ENCODE measurements at places on chromosomes 5 and 9.

DNA sequence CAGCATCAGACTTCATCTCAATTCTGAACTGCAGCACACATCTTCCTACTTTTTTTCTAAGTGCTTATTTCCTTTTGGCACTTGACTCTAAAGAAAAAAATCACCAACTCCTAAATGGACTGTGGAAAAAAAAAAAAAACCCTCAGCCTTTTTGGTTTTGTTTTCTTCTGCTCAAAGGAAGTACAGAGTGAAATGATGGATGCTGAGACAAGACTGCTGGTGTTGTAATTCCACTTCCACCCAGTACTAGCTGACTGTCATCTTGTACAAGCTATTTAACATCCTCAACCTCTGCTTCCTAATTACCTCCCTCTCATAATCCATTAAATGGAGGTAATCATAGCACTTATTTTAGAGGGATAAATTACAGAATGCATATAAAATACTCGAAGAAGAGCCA lies 171.5 kb upstream of the GNA14 start:
- DNase-seq, result peak; percentile 67

DNA sequence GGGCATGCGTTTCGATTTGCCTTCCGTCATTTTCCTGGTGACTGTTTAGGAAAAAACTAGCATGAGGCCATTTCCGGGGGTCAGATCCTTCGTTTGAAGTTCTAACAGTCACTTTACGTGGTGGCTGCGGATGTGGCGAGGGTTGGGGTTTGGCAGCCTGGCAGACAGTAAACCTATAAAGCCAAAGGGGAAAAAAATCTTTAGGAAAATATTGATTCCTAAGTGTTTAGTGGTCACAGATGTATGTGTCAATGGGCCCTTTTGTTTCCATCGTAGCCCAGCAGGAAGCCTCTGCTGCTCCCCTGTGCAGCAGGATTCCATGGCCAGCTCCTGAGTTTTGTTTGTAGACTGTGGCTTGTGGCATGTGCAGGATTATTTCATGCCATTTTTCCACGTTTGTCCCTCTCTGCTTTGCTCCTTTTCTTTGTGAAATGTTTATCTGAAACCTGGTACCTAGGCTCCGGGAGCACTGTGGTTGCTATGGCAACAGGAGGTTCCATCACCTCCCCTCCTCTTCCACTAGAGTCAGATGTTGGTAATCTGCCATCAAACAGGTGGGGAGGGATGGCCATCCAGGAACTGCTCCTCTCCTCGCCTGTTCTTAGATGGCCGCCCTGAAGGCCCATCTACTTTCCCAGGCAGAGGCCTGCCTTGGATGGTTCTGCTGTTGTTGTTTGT lies 202.3 kb downstream of the AOPEP start:
- DNase-seq, result no peak

GRCh38 chr9:132518626-132519025 lies 63.8 kb upstream of the BARHL1 start:
- DNase-seq, result no peak

DNA sequence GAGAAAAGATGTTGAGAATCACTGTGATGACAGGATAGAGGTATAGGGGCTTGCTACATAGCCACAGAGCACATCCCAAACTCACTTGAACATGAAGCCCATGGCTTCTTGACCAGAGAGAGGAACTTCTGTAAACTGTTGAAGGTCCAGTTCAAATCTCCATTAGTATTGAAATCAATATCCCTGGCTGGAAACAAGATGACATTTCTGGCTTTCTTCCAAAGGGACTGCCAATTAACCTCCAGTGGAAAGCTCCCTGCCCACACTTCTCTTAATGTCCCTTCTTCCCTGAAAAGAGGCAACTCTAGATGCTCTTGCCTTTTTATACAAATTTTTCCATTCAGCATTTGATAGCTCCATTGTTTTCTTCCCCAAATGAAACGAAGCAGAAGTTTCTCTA lies 612.1 kb downstream of the EBF1 start:
- DNase-seq, result no peak

DNA sequence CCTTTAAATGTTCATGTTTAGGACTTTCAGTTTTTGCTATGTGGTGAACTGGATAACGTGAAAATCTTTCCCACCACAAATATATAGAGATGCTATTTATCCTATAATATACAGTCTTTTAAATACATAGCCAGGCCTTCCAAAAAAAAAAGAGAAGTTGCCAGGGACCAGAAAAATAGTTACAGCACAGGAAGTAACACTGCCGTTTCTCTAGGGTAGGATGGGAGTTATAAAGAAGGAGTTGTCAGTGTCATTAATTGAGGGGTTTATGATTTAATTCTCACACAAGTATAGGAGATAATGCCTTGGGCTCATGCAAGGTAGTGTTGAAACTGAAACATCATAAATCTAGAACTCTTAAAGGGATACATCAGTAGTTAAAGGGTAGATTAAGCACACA lies 83.9 kb downstream of the LRRC70 start:
- peak; percentile 5 for DNase-seq

DNA sequence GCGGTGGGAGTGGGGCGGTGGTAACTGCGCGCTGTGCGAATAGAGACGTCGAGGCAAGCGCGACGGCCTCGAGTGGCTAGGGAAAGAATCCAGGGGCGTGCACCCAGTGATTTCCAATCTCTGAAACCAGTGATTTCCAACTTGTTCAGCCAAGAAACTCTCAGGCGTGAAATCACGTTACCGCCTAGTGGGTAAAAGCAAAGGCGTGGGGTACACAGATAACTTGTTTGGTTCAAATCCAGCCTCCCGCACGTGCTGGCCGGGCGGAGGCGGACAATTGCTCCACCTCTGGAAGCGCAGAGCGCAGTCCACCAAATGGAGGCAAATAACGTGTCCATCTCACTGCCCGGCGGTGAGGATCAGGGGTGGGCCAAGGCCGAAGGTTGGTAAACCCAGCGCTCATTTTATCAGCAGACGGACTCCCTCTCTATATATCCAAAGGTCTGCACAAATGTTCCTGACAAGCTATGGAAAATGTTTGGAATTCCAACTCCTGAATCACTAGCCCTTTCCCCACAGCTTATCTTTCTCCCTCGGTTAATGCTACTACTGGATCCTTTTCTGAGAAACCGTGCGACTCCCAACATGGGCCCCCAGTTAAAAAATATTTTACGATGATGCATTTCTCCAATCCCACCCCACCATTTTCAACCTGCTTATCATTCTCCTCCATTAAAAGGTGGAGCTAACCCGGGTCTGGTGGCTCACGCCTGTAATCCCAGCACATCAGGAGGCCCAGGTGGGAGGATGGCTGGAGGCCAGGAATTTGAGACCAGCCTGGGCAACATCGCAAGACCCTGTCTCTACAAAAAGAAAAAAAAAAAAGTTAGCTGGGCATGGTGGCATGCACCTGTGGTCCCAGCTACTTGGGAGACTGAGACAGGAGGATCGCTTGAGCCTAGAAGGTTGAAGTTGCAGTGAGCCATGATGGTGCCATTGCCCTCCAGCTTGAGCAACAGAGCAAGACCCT lies 950 bp upstream of the FNBP1 start:
- DNase-seq, result no peak

DNA sequence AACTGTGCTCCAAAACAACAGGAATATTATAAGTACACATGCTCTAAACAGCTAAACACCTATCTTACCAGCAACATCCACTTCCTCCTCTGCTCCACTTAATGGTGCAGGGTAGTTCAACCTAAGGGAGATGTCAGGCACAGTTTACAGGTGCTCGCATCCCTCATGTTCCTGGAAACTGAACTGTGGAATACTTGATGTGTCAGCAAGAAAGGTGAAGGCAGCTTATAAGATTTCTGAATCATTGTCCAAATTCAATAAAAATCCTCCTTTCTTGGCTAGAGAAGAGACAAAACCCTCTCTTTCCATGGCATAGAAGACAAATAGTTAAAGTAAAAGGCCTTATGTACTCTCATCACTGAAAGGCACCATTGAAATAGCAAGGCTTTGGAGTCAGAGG lies 272.2 kb downstream of the FBXL7 start:
- no peak for DNase-seq

DNA sequence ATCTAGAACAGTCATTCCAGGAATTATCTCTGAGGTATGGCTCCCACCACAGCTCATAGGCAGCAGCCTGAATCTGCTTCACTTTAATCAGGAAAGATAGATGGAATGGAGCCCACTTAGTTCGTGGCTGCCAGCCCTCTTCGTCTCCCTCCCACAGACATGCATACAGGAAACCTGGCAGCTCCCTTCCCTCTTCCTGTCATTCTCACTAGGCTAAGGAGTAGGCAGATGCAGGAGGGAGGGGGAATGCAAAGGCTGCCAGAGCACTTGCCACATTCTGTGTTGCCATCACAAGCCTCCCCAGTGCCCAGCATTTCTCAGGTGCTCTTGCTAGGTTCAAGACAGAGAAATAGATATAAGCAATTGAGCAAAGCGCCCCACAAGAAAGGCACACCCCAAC lies 378.9 kb downstream of the ELAVL2 start:
- DNase-seq, result no peak

- peak; percentile 21 for DNase-seq
Measured at GRCh38 chr5:133457439-133458355, 154.6 kb downstream of the FSTL4 start.

DNA sequence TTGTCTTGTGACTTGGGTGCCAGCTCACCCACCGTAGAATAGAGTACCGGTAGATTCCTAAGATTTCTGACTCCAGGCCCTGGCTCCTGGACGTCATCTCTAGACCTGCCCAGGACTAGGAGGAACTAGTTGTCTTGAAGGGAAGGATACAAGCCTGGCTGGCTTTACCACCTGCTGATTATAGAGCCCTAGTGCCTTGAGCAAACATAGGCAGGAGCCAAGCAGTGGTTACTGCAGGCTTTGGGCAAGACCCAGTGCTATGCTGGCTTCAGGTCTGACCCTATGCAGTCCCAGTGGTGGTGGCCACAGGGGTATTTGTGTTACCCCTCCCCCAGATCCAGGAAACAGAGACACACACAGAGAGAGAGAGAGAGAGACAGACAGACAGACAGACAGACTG lies 606.2 kb downstream of the PDE4D start:
- no peak for DNase-seq

- DNase-seq, result peak; percentile 46
Measured at GRCh38 chr9:110452227-110452801, 114.7 kb upstream of the TXNDC8 start.

GRCh38 chr5:55231029-55231918 lies 2.1 kb downstream of the CCNO start:
- DNase-seq, result peak; percentile 23

- DNase-seq, result no peak
Measured at GRCh38 chr9:107312376-107313050, 29.4 kb downstream of the RAD23B start.
